ENCODE measurements at places on chromosomes 2 and 18.

DNA sequence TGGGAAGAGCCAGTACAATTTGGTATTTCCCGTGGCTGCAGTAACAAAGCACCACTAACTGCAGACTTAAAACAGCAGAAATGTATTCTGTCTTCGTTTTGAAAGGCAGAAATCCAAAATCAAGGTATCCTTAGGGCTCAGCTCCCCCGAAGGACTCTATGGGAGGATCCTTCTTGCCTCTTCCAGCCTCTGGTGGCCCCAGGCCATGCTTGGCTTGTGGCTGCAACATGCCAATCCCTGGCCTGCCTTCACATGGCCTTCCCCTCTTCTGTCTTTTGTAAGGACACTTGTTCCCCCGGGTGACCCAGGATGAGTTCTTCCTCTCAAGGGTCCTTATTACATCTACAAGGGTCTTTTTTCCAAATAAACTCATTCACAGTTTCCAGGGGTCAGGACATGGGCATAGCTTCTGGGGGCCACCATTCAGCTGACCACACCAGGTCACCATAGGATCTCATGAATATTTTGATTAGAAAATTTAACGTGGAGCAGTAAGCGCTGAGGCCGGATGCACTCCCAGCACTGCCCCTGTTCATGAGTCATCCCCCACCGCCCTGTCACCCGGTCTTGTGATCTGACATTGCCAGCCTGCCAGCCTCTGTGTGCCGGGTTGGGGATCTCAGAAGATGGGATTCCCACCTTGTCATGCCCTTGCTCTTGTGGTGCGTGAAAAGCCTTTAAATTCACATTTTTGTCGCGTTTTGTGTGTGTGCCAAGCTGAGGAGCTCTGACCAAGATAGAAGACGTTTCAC lies 61.2 kb upstream of the B3GNT7 start:
- no peak for DNase-seq

- no peak for DNase-seq
Observed at GRCh38 chr18:3604498-3605408, 154.8 kb downstream of the TGIF1 start.

- no peak for DNase-seq
Observed at GRCh38 chr2:180507028-180507427, 473.4 kb upstream of the UBE2E3 start.

DNA sequence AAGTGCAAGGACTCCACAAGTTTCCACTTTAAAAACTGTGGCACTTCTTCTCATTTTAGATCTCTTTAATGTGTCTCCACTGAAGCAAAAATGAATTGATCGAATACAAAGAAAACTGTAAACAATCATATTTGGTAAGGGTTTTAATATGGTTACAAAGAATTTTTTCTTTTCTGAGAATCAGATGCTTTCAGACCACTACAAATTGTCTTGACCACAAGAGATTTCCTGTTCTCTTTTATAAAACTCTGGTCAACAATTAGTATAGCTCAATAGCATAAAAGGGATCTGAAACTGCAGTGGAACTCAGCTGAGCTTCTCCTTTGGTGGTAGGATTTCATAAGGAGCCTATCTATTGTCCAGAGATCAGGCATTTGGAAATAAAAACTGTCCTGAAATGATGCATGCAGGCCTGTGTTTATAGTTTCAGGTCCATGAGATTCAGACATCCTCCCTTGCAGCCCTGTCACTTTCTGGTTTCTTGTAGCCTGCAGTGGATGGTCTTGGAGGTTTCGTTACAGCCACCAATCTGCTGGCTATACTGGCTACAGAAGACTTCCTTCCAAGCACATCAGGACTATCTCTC lies 120.0 kb downstream of the DOCK10 start:
- no peak for DNase-seq

DNA sequence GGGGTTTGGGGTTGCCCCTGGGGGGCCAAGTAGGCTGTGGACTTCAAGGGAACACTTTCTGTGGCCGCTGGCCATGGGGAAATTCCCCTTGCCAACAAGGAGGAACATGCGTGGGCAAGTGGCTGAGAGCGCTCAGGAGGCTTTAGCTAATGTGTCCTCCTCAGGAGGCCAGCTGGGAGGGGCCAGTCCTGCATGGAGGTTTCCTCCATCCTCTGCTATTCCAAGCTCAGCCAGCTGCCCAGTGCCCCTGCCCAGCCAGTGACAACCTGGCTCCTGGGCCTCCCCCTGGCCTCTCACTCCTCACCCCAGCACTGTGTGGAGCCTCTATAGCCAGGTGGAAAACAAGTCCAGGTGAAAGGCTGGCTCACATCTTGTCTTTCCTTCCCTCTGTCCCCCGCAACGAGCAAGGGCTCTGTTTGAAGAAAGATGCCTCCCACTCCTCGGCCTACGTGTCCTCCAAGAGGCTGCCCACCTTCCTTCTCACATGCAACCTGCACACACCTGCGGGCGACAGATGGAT lies 64.4 kb upstream of the DAPL1 start:
- no peak for DNase-seq

DNA sequence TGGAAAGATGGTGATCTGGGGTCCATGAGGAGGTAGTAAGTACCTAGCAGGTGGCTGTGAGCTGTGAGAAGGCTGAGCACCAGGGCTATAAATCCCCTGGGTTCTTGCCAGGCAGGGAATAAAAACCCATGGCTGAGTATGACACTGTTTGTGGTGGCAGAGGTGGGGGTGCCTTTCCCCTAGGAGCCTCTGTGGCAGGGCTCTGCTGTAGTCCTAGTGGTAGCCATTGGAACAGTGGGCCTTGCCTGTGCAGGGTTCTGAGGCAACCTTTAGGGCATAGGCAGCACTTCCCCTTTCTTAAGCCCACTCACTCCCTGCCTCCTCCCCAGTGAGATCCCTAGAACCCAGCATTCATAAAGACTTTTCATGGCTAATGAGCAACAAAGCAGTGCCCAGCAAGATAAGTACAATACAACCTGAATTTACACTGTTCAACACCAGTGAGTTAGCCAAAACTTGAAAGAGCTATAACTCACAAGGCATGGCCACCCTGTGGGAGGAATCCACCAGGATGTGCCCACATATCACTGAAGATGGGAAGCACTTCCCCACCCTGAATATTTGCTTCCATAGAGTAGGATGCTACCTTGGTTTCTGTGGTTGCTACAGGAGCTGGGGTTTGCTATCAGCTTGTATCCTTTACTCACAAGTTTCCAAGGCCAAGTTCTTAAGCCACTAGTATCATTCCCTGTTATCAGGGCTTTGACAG lies 100.9 kb upstream of the NEUROD1 start:
- DNase-seq: no peak

GRCh38 chr2:197286805-197287595 lies 23.6 kb downstream of the ANKRD44 start:
- no peak for DNase-seq
